Lower lobe of right lung (tissue), 2 donors: ENCODE measurements at places on chromosomes 5 and 9. TPM values are rescaled to one million over a fixed set of nuclear protein-coding genes. Genes with fewer than 3 reads are reported as not detected.

CACNA1B gene
- total RNA-seq = 0.06 TPM

CCDC192 gene
- not detected for total RNA-seq

GABRA1 gene
- total RNA-seq = not detected

REEP2 gene
- 0.80 TPM for total RNA-seq

SAXO1 gene
- total RNA-seq = 0.15 TPM

LMNB1 gene
- 13.5 TPM for total RNA-seq

ENTREP1 gene
- 30.1 TPM for total RNA-seq

PPP1R2B gene
- total RNA-seq = not detected

RETREG1 gene
- 20.6 TPM for total RNA-seq

CAVIN4 gene
- total RNA-seq = 1.7 TPM

TAF11L12 gene
- not detected for total RNA-seq

TRIM14 gene
- total RNA-seq = 82.5 TPM

COL5A1 gene
- 29.0 TPM for total RNA-seq

DDX4 gene
- not detected for total RNA-seq

KCNT1 gene
- total RNA-seq = 0.35 TPM

DNA sequence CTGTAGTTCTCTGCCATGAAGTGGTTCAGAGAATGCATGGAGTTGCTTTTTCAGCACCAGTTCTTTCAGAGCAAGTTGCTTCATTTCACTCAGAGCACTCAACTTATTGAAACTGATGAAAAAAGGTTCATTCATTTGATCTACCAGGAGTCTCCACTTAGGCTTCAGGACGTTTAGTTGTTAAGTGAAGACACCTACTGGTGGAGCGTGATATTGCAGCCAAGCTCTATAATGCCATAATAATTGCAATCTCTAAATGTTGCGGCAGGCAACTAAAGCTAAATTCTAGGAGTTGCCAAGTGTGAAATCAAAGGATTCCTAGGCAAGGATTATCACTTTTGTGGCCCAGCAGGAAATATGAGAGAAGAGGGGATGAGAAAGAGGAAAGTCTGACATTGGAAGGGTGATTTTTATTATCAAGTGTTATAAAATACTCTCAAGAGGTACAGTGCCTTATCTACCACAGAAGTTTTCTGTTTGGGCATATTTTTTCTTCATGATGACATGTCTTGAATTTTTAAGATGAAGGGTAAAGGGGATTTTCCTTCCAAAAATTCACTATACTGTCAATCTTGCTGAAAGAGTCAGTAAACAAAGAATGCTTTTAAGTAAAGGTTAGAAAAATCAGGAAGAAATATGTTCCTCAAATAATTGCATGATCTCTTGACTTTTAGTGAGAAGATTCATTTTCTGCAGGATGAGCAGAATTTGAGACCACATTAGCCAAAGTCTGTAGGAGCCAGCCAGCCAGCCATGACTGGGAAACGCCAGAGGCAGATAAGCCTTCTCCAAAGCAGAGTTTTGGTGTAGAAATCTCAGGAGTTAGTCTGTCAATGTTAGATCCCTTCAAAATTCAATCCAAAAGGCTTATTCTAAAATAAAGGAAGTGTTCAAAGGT, 83.4 kb downstream of the SH3PXD2B start:
- H3K27me3 ChIP-seq = no peaks in the 10 kb centered on the region
- no peak overlapping the region for H3K27ac ChIP-seq
- H3K4me1 ChIP-seq = no peaks in the 10 kb centered on the region
- H3K4me3 ChIP-seq = no peak overlapping the region
- DNase-seq = no peak

- peaks cover 5% of the 10 kb centered on the region for H3K36me3 ChIP-seq
- H3K4me3 ChIP-seq = peak overlapping the region; percentile 79
- no peak for DNase-seq
- peaks cover 22% of the 10 kb centered on the region for H3K4me1 ChIP-seq
- H3K27me3 ChIP-seq = no peaks in the 10 kb centered on the region
These were observed 1.3 kb upstream of the SLC2A8 start for GRCh38 chr9:127395497-127396252.

DNA sequence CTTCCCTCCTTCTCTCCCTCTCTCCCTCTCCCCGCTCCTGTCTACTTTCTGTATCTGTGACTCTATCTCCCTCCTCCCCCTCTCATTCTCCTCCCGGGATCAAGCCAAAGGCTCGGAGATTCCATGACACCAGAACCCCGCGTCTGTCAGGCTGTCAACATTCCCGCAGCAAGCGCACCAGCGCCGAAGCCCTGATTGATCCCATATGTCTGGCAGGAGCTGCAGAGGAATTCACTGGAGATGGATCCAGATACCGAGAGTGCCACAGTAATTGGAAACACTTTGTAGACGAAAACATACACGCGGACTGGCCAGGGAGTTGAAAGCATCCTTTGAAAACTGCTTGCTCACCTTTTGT, 300 bp upstream of the SVEP1 start:
- peaks cover 39% of the 10 kb centered on the region for H3K27me3 ChIP-seq
- H3K4me3 ChIP-seq = peak overlapping the region; percentile 60
- no peak for DNase-seq
- H3K36me3 ChIP-seq = no peaks in the 10 kb centered on the region
- no peaks in the 10 kb centered on the region for H3K4me1 ChIP-seq
- peak overlapping the region; percentile 81 for H3K27ac ChIP-seq

GRCh38 chr5:156473269-156473908, 146.4 kb downstream of the SGCD start:
- H3K4me1 ChIP-seq = no peaks in the 10 kb centered on the region
- no peaks in the 10 kb centered on the region for H3K36me3 ChIP-seq
- no peak overlapping the region for H3K4me3 ChIP-seq
- DNase-seq = no peak
- H3K27me3 ChIP-seq = no peaks in the 10 kb centered on the region

DNA sequence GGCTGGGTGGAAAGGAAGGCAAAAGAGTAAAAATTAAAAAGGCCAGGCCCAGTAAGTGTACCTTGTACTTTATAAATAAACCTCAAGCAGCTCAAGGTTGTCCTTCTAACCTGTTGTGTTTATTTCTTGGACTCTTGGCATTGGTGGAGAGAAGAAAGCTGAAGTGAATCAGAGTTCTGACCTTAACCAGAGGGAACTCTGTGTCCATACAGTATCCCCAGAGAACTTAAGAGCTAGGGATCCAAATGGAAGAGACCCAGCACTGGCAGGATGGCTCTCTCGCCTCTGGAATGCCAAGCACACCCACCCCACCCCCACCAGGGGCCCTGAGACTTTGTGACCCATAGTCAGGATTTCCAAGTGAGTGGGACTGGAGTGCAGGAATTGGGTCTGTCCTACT, 14.2 kb downstream of the NUDT2 start:
- no peak overlapping the region for H3K27ac ChIP-seq
- H3K36me3 ChIP-seq = peaks cover 52% of the 10 kb centered on the region
- H3K4me3 ChIP-seq = no peak overlapping the region
- DNase-seq = no peak

GRCh38 chr5:74516211-74516636, 124.3 kb downstream of the ENC1 start:
- no peak overlapping the region for H3K27ac ChIP-seq
- no peaks in the 10 kb centered on the region for H3K36me3 ChIP-seq
- H3K27me3 ChIP-seq = no peaks in the 10 kb centered on the region
- no peak for DNase-seq
- no peaks in the 10 kb centered on the region for H3K4me1 ChIP-seq
- no peak overlapping the region for H3K4me3 ChIP-seq

DNA sequence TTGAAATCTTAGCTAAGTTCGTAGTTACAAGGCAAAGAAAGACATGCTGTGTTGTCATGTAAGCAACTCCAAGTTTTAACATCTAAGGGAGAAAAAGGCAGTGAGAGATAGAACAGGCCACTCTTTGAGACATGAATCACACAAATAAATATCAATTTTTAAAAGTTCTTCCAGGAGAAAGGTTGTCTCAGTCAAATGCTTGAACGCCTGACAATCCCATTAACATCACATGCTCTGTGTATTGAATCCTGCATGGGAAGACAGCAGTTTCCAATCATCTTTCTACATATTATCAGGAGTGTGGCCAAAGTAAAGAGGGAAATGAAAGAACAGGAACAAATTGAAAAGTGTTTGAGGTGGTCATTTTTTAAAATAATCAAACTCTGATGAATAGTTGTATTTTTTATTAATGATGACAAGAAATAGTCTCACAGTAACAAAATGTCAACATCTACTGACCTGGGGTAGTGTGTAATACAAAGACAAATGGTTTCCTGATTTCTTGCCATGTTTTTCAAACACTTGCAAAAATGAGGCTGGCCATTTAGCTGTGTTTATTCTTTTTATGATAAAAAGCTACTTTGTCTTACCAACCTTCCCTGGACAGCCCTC, 6.4 kb upstream of the C6 start:
- no peak overlapping the region for H3K4me3 ChIP-seq
- no peaks in the 10 kb centered on the region for H3K4me1 ChIP-seq
- H3K36me3 ChIP-seq = no peaks in the 10 kb centered on the region
- peak overlapping the region; percentile 53 for H3K27ac ChIP-seq
- H3K27me3 ChIP-seq = no peaks in the 10 kb centered on the region
- DNase-seq = no peak

- H3K4me1 ChIP-seq = no peaks in the 10 kb centered on the region
- H3K4me3 ChIP-seq = peak within 1 kb of the TSS; percentile 74
- H3K36me3 ChIP-seq = peaks cover 9% of the 10 kb centered on the region
- H3K27ac ChIP-seq = peak within 1 kb of the TSS; percentile 79
- DNase-seq = peak; percentile 81
These were observed at the start of gene HDHD3 for GRCh38 chr9:113376634-113377567. TSS of gene HDHD3 (minus strand) at chr9:113376986. CDS start at chr9:113374354, 2,632 bp downstream.

DNA sequence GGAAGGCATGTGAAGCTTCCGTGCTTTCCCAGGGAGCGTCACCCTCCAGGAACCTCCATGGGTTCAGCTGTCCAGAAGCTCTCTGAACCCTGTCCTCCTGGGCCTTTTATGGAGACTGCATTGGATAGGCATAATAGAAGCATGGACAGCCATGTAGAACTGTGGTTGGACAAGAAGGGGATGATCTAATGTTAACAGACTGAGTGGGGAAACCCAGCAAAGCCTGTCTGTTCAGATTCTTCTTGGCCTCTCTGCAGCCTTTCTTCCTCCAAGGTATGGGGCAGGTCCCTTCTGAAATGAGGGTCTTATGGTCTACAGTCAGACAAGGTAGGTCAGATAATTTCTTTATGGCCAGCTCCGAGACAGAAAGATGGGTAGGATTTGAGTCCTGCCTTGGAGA, 59.1 kb upstream of the CTNNA1 start:
- H3K4me3 ChIP-seq = no peak overlapping the region
- H3K27ac ChIP-seq = no peak overlapping the region
- H3K27me3 ChIP-seq = no peaks in the 10 kb centered on the region

DNA sequence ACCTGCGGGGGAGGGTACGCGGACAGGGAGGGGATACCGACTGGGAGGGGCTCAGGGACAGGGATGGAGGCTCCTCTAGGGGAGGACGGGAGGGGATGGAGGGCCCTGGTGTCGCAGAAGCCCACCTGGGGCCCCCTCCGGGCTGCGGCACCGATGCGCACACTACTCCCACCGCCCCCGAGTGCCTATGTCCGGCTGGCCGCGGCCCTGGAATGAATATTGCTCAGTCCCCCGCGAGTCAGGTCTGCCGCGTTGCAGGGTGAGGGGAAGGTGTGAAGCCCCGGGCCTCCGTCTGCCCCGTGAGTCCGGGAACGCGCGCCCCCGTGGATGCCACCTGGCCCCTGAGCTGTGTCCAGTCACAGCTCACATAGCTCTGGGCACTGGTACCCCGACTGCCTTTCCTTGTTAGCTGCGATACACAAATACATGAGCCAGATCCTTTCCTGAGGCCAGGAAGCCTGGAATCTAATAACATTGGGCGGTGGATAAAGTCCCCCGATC, 44.5 kb upstream of the PRSS3 start:
- DNase-seq = no peak
- H3K4me1 ChIP-seq = peaks cover 15% of the 10 kb centered on the region
- H3K36me3 ChIP-seq = no peaks in the 10 kb centered on the region
- no peak overlapping the region for H3K4me3 ChIP-seq

GRCh38 chr9:18452276-18452675, 21.7 kb upstream of the ADAMTSL1 start:
- no peak overlapping the region for H3K4me3 ChIP-seq
- DNase-seq = no peak
- no peak overlapping the region for H3K27ac ChIP-seq
- H3K4me1 ChIP-seq = no peaks in the 10 kb centered on the region

DNA sequence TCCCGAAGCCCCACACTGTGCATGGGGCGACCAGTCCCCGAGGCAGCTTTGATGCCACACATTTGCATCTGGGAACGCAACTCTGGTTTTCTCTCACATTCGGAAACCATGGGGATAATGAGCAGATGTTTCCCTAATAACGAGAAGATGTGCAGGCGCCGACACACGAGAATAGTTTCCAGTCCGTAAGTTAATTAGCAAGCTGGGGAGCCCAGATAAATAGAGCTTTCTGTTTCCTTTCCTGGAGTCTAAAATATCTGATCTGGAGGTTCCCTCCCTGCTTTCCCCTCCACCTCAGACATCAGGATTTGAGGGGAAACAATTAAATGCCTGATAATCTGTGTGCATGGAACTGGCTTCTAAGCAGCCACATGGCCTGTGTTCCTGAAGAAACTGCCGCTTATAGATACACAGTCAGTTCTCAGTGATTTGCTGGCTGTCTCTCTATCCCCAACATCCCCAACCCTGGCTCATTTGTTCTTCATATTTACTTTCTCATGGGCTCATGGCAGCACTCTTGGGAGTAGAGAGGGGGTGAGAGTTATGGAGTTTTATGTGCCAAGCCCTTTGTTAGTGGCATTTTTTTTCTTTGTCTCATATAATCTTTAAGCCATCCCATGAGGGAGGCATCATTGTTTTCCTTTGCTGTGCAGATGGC, 62.8 kb downstream of the PDZD2 start:
- H3K4me3 ChIP-seq = no peak overlapping the region
- no peak overlapping the region for H3K27ac ChIP-seq
- no peaks in the 10 kb centered on the region for H3K27me3 ChIP-seq
- no peak for DNase-seq

DNA sequence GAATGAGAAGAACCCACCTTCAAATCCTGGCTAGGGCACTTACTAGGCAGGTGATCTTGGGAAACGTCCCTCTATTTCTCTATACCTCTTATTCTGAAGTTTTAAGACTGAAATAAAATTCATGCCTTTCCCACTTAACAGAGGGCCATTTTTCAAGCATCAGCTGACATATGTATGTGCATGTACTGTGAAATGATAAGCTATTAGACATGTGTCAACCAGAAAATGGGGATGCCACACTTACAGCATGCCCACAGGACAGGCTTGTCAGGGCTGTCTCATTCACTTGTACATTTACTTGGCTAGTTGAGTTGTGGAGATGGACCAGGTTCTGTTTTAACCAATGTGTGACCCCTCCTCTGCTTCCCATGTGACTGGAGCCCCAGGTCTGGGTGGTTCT, 78.5 kb downstream of the C9orf152 start:
- H3K27me3 ChIP-seq = no peaks in the 10 kb centered on the region
- no peak overlapping the region for H3K4me3 ChIP-seq
- H3K36me3 ChIP-seq = no peaks in the 10 kb centered on the region
- H3K4me1 ChIP-seq = peaks cover 65% of the 10 kb centered on the region
- DNase-seq = no peak
- H3K27ac ChIP-seq = no peak overlapping the region
